ENCODE measurements at places on chromosomes 6 and 20.

DNA sequence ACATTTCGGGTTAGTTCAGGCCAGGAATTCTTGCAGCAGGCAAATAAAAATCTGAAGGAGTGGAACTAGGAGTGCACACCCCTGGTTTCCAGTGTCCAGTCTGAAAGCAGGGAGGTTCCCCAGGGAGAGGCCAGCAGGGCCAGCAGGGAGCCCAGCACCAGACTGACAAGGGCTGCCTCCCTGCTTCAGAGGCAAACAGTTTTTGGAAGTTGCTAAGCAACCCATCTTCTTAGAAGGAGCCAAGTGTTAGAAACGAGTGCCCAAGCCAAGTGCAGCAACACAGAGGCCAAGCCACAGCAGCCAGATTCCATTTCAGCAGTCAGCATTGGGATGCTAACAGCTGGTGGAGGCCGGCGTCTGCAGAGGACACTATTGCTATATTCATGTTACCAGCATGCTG is 179.1 kb downstream of the SYNDIG1 start:
- DNase-seq = no peak

- DNase-seq = no peak
Observed at GRCh38 chr20:44400671-44400969, 45.1 kb downstream of the HNF4A start.

DNA sequence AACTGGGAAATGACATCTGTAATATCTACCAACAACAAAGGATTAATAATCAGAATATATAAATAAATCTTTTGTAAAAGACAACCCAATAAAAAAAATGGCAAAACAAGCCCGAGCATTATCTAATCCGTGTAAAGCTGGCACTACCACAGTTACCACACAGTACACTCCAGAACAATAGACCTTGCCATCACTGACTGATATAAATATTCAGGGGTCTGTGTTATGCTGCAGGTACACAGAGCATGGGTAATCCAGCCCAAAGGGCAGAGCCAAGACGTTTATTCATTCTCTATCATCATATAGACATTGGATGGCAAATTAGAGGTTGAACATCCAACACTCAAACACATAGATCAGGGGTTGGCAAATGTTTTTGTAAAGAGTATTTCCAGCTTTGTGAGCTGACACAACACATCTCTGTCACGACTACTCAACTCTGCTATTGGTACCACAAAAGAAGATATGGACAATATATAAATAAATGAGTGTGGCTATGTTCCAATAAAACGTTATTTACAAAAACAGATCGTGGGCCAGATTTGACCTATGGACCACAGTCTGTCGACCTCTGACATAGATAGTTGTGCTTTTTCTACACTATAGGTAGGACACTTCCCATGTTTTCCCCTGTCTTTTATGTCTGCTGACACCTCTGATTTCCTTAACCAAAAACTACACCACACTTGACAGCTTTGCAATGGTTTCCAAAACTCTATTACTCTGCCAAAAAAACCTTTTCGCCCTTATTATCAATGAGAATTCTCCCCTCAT is 4.5 kb downstream of the NCOA6 start:
- no peak for DNase-seq

- no peak for DNase-seq
Observed at GRCh38 chr6:3381233-3381921, 75.5 kb downstream of the SLC22A23 start.

- DNase-seq = no peak
Observed at GRCh38 chr20:14385176-14385740, 47.8 kb upstream of the FLRT3 start.
